ENCODE measurements at places on chromosomes 16 and 17.

DNA sequence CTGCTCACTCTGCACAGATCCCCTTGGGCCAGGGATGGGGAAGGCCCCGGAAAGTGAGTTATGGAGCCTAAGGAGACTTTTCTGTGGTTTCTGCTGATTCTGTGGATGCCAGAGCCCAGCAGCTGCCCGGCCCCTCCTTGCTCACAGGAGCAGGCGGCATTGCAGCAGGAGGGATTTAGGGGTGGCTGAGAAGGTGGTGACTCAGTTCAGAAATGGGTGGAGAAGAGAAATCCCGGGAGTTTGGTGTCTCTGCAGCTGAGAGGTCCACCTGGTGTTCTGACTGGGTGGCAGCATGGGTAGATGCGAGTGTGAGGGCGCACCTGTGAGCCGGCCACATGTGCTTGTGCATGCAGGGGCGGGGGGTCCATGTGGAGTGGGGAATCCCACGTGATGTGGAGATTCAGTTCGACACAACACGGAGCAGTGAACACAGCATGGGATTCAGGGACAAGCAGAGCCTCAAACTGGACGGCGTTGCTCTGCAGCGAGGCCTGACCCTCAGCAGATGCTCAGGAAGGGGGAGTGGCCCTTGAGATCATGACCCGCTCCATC is 16.0 kb upstream of the SPPL2C start:
- DNase-seq = no peak

DNA sequence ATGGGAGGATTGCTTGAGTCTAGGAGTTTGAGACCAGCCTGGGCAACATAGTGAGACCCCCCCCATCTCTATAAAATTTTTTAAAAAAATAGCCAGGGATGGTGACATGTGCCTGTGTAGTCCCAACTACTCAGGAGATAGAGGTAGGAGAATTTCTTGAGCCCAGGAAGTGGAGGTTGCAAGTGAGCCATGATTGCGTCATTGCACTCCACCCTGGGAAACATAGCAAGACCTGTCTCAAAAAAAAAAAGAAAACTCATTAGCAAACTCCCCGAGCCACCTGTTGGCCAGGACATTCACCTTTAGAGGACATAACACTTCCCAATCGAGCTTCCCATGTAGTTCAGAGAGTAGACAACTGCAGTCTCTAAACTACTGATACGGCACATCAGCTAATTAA is 274.2 kb downstream of the ABCC12 start:
- no peak for DNase-seq

DNA sequence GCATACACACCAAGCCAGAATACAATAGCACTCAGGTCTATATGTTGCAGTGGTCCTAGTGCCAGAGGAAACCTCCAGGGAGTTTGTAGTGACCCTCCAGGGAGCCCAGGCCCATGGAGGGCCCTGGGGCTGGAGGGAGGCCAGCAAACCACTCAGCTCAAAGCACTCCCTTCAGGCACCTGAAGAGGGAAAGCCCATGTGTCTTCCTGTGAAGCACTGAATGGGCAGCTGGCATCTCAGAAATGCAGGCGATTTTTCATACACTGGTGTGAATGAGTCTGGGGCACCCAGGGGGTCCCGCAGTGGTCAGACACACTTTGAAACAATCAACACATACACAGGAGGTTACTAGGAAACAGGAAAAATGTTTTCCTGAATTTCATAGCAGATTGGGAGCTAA is 12.8 kb downstream of the TBC1D26 start:
- DNase-seq = no peak

- no peak for DNase-seq
Measured at GRCh38 chr16:9191274-9191850, 99.9 kb downstream of the HAPSTR1 start.

- no peak for DNase-seq
Measured at GRCh38 chr16:84234321-84235241, 5.2 kb downstream of the KCNG4 start.

GRCh38 chr17:20965492-20965891 is 77.3 kb downstream of the USP22 start:
- DNase-seq = no peak

DNA sequence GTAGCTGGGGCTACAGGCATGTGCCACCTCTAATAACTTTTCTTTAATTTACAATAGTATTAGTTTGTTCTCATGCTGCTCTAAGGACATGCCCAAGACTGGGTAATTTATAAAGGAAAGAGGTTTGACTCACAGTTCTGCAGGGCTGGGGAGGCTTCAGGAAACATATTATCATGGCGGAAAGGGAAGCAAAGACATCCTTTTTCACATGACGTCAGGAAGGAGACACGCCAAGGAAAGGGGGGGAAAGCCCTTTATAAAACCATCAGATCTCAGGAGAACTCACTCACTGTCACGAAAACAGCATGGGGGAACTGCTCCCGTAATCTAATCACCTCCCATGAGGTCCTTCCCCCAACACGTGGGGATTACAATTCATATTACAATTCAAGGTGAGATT is 18.3 kb downstream of the IL4R start:
- DNase-seq = no peak

GRCh38 chr16:4016005-4016352 is 100.3 kb downstream of the ADCY9 start:
- no peak for DNase-seq

DNA sequence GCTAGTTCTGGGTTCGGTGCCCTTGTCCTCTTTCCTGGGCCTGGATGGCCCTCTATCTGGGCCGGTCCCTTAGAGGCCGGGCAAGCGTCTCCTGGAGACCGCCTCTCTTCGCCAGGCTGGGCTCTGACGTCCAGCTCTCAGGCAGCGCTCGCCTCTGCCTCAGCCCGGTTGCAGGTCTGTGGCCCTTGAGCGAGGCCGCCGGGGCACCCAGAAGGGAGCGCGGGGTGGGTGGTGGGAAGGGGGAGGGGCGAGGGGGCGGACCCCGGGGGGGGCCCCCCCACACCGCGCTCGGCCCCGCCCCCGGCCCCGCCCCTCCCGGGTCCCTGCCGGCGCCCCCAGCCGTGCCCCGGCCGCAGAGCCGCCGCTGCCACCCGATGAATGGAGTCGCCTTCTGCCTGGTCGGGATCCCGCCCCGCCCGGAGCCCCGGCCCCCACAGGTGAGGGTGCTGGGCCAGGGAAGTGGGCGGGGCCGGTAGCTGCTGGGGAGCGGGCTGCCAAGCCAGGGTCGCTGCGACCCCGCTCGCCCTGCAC is at the start of gene ARHGAP23:
Gene ARHGAP23 (plus strand): TSS at position 353 of the 531 bp plus-strand sequence. CDS start 22 bp downstream, at position 375.
- no peak for DNase-seq

DNA sequence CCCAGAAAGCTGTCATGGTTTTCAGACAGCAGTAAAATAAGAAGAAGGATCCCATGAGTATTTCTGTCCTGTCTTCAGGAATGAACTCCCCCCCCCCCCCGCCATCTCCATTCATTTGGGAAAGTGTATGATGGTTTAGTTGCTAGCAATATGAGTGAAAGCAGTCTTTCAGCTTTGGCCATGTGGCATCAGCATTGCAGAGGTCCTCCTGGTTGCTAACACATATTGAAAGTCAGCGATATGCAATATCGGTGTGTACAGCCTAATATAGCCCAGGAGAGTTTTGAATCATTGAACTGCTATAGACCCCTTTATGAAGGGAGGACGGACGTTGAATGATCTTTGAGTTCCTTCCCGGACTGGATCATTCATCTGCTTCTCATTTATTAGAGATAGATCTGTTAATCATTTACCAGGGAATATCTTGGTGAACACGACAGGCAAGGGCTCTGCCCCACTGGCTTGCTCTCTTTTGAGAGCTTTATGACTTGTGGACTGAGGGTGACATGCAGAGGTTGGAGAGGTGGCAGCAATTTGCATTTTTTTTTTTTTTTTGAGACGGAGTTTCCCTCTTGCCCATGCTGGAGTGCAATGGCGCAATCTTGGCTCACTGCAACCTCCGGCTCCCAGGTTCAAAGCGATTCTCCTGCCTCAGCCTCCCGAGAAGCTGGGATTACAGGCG is 25.2 kb downstream of the DEF8 start:
- no peak for DNase-seq
